ENCODE measurements at places on chromosomes 12 and 14.

- no peak for DNase-seq
Measured at GRCh38 chr12:95336387-95337067, 118.9 kb downstream of the VEZT start.

DNA sequence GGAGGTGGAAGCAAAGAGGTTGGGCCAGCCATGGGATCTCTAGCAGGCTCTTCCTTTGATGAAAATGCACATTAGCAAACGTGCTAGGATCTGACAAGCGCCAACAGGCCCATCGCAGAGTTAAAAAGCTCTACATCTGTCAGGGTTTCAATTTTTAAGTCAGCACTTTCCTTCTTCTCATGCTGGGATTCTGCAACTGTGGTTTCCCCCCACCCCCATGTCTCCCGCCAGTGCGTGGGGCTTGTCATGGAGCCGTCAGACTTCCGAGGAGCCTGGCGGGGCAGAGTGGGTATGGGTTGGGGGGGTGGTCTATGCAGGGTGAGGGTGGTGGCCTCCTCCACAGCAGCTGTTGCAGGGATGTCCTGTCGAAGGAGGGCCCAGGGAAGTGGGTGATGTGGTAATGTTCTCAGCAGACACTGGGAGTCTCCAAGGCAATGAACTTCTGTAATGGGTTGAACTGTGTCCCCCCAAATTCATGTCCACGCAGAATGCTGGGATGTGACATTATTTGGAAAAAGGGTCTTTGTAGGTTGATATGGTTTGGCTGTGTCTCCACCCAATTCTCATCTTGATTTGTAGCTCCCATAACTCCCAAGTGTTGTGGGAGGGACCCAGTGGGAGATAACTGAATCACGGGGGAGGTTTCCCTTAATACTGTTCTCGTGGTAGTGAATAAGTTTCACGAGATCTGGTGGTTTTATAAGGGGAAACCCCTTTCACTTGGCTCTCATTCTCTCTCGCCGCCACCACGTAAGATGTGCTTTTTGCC is 115.2 kb upstream of the MAP1LC3B2 start:
- no peak for DNase-seq

GRCh38 chr14:98994561-98994960 is 277.4 kb downstream of the BCL11B start:
- no peak for DNase-seq

- no peak for DNase-seq
Measured at GRCh38 chr14:38255673-38256532, at the start of gene CLEC14A. Gene CLEC14A, minus strand, starts transcription at chr14:38256093. Its CDS starts 71 bp downstream, at chr14:38256022.

GRCh38 chr14:20626274-20626673 is 15.2 kb downstream of the OR6S1 start:
- DNase-seq = no peak

- no peak for DNase-seq
Measured at GRCh38 chr14:90541076-90541634, 144.3 kb downstream of the CALM1 start.

- no peak for DNase-seq
Measured at GRCh38 chr14:96139879-96140278, 64.8 kb upstream of the BDKRB2 start.

DNA sequence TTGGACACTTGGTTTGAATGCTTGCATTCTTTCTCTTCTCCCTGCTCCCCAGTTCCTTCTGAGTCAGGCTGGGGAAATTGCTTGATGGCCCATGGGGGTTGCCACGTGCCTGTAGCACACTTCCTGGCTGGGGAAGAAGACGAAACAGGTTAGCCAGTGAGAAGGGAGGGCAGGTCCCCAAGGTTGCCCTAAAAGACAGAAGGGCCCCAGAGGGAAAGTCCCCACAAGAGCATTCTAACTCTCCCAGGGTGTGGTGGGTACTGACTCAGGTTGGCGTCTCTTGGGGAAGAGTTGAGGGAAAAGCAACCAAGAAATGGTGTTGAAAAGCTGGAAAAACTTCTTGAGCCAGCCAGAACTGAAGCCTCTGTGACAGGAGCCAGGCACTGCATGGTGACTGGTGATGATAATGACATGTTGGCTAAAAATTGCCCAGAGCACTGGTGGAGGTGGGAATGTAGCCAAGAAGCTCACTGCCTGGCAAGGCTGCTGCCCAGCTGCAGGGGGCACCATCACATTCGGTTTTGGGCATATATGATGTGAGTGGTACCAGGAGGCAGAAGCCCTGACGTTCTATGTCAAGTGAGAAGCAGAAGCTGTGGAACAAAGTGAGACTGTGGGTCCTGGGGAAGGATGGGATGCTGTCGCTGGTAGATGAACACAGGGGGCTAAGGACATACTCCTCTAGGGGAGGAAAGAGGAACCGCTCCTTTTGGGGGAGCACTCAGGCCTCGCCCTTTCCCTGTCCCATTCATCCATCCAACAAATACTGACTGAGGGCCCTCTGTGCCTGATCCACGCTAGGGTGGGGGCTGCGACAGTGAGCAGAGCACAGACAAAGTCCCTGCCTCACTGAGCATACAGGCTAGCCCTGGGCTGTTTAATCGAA is 8.1 kb upstream of the RABGGTA start:
- no peak for DNase-seq

DNA sequence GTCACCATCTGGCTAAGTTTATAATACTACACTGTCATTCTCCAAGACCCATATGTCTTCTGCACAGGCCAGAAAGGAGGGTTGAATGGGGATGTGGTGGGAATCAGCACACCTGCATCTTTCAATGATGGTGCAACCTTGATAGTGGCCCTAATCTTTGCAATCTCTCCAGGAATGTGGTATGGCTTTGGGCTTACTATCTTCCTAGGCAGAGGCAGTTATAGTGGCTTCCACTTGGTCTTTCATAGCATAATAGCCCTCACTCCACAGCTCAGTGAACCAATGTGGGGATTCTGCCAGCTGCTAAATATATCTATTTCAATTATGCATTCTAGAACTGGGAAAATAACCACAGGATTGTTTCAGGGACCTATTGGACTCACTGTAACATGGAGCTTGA is 61.8 kb upstream of the ATP2B1 start:
- no peak for DNase-seq

- no peak for DNase-seq
Measured at GRCh38 chr14:21070083-21070609, at the start of gene ARHGEF40. Gene ARHGEF40, plus strand, starts transcription at chr14:21070304. Its CDS starts 93 bp downstream, at chr14:21070397.

DNA sequence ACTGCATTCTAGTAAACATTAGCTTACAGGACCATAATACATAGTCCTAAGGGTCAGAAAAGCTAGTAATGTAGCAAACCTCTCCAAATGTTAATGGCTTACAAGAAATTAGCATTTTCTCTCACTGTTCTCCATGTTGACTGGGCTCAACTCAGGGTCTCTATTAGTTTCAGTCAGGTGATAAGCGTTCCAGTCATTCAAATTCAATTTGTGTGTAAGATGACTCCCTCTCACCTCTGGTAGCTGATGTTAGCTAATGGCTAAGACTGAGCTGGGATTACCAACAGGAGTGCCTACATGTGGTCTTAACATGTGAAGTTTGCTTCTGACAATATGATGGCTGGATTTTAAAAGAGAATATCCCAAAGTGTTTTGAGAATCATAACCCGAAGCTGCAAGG is 630.5 kb upstream of the USP15 start:
- no peak for DNase-seq

GRCh38 chr14:96792003-96792402 is 5.2 kb upstream of the VRK1 start:
- no peak for DNase-seq

DNA sequence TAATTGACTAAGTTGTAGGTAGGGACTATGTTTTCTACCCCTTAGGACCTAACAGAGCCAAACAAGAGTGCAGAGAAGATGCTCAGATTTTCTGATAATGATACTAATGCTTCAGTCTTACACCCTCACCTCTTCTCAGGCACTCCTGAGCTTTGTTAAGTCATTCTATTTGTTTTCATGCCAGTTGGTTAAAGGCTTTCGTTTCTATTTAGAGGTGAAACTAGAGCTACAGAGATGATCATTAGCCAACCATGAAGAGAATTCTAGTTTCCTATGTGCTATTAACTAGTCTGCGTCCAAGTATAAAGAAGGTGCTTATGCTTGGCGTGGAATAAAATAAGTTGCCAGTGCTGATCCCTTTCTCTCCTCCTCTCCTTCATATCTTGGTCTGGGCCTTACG is 34.6 kb upstream of the PYGL start:
- no peak for DNase-seq

- DNase-seq = no peak
Measured at GRCh38 chr12:92570056-92570753, 132.6 kb upstream of the PLEKHG7 start.

GRCh38 chr14:20530771-20531571 is 25.6 kb downstream of the RNASE10 start:
- DNase-seq = no peak

GRCh38 chr12:93957168-93957567 is 191.2 kb upstream of the PLXNC1 start:
- no peak for DNase-seq

DNA sequence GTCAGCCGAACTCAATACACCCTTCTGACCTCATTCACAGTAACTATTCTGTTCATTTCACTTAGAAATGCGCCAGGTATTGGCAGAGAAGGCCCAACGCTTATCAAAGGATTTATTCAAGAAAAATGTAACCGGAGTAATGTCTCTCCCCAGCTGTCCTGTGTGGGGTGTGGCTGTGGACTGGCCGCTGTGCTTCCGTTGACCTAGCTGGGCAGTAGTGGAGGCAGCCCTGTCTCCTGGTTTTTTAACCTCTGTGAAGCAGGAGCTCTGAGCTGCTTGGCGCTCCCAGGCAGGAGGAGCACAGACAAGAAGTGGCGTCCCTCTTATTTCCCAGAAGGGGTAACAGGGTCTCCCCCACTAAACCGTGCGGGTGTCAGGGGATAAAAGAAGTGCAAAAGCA is 85.2 kb downstream of the ESR2 start:
- no peak for DNase-seq

All from GM12892 (cell line).